SK-MEL-5 (cell line): ENCODE measurements at places on chromosomes 12 and 14. TPM values are rescaled to one million over a fixed set of nuclear protein-coding genes. Genes with fewer than 3 reads are reported as not detected.

Gene BATF
- 0.74 TPM in 1 of 2 replicates, not detected in the other for total RNA-seq

Gene FAM186B
- total RNA-seq, result 0.75 and 0.95 TPM in 2 replicates

Gene ULK1
- total RNA-seq, result 1.7 and 2.1 TPM in 2 replicates

Gene FGF23
- total RNA-seq, result not detected in 2 replicates

Gene CPM
- 15.0 and 18.2 TPM in 2 replicates for total RNA-seq

Gene TAS2R50
- 1.3 TPM in 1 of 2 replicates, not detected in the other for total RNA-seq

Gene PRIMA1
- total RNA-seq, result 0.95 and 1.0 TPM in 2 replicates
